SHP77 (cell line): ENCODE measurements at places on chromosomes 7 and 10.

DNA sequence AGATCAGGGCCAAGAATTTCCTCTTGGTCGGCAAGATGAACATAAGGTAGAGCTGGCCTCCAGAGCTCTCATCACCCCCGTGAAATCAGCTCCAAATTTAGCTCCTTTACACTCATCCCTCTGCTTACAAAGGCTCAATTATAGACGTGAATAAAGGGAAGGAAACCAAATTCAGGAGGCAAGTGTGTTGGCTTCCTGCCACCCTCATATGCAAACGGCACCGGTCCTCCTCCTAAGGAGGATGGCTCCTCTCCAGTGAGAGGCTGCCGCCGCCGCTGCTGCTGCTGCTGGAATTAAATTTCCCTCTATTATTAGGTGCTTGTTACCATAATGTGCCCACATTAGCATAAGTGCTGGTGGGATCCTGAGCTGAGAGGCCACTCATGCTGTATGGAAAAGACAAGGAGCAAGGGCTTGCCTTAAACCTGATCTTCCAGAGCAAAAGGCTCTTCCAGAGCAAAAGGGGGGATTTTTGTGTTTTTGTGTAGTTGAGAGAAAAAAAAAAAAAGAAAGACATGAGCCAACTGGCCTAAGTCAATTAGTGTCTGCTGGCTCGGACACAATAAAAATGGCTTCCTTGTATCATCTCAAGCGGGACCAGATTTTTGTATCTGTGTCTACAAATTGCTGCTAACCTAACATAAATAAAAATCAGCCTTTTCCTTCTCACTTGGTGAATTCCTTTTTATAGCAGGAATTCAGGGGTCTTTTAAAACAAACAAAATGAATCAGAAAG, 68.4 kb downstream of the CDHR3 start:
- DNase-seq: no peak

DNA sequence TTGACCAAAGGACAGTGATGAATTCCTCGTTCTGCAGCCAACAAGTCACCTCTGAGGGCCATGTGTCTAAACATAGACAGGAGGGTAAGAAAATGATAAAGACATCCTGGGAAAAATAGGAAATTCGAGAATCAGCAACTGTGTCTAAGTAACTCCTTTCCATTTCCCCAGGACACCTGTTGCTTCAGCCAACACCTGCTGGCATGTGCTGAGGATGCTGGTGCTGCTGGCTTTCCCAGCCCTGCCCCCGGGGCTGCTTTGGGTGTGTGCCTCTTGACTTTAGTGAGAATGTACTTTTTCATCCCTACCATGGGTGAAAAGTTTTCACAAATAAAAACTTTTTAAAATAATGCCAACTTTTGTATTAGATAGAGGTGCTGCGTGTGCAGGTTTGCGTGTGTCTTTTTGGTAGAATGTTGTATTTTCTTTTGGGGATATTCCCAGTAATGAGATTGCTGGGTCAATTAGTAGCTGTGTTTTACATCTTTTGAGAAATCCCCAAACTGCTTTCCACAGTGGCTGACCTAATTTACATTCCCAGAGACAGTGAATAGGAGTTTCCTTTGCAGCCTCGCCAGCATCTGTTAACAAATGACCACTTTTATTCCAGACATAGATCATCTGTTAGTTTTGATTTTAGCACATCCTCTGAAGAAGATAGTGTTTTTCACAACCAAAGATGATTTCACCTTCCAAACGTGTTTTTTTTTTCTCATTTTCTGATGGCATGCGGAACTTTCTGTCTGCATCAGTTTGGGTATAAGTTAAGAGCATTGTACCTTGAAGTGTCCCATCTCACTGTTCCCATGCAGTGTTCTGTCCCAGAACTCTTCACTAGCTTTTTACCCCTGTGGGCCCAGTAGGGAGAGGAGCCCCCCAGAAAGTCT, 104.2 kb upstream of the ACBD5 start:
- no peak for DNase-seq

- DNase-seq: no peak
Observed at GRCh38 chr7:44643206-44643605, 36.8 kb downstream of the OGDH start.

GRCh38 chr10:87615856-87616255, 43.8 kb upstream of the PAPSS2 start:
- no peak for DNase-seq

GRCh38 chr10:136465-136762, 1.2 kb downstream of the ZMYND11 start:
- no peak for DNase-seq

- no peak for DNase-seq
Observed at GRCh38 chr10:71433768-71434744, 37.3 kb downstream of the CDH23 start.

DNA sequence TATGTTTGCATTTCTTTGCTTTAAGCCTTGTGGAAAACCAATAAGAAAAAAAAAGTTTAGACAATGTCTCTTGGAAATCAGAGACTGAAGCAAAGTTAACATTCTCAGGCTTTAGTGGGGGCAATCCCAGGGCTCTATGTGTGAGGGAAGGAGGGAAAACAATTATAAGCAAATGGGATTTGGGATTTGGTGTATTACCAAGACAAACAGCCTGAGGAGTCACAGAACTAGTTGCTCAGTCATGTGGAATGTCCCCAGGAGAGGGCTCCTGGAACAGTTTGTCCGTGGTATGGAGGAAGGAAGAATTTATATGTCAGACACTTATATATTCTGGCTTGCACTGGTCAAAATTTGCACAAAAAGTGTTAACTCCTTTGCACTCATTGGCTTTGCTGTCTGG, 562.9 kb upstream of the TPK1 start:
- DNase-seq: no peak

DNA sequence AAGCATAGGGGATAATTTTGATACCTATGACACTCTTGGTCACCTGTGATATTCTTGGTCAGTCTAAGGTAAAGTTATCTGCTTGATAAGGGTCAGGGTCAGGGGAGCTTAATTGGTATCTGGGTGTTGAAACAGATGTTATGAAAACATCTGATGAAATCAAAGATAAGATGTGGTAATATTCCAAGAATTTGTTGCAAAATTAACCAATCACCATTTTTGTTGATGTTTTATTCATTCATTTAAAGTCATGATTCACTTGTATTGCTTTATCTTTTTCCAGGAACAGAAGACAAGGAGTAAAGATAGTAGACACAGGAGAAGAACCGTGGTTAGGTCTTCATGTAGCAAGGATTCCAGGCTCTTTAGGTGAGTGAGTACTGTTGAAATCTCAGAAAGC, 103.1 kb downstream of the SEMA3C start:
- DNase-seq: no peak

GRCh38 chr10:79021331-79021907, 47.3 kb upstream of the ZMIZ1 start:
- no peak for DNase-seq

GRCh38 chr7:74025730-74026129, 2.2 kb upstream of the ELN start:
- DNase-seq: no peak

GRCh38 chr10:48945441-48946130, 5.9 kb upstream of the LRRC18 start:
- no peak for DNase-seq

DNA sequence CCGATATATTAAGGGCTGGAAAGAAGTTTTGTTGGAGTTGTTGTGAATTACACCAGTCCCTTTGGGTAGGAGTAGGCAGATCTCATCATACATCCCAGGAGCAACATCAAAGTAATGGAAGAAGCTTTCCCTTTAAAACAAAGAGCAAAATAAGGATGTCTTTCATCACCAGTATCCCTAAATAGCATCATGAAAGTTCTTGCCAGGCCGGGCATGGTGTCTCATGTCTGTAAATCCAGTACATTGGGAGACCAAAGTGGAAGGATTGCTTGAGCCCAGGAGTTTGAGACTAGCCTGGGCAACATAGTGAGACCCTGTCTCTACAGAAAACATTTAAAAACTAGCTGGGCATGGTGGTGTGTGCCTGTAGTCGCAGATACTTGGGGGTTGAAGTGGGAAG, 38.7 kb downstream of the LRRC20 start:
- no peak for DNase-seq

- DNase-seq: no peak
Observed at GRCh38 chr7:121202834-121203233, 126.0 kb upstream of the WNT16 start.

GRCh38 chr7:91127959-91128358, 136.3 kb upstream of the FZD1 start:
- no peak for DNase-seq

GRCh38 chr7:24521917-24522623, 51.2 kb upstream of the PALS2 start:
- no peak for DNase-seq

- DNase-seq: no peak
Observed at GRCh38 chr10:68665841-68666240, 55.2 kb upstream of the CCAR1 start.

- no peak for DNase-seq
Observed at GRCh38 chr10:125144693-125145623, 15.4 kb downstream of the CTBP2 start.

DNA sequence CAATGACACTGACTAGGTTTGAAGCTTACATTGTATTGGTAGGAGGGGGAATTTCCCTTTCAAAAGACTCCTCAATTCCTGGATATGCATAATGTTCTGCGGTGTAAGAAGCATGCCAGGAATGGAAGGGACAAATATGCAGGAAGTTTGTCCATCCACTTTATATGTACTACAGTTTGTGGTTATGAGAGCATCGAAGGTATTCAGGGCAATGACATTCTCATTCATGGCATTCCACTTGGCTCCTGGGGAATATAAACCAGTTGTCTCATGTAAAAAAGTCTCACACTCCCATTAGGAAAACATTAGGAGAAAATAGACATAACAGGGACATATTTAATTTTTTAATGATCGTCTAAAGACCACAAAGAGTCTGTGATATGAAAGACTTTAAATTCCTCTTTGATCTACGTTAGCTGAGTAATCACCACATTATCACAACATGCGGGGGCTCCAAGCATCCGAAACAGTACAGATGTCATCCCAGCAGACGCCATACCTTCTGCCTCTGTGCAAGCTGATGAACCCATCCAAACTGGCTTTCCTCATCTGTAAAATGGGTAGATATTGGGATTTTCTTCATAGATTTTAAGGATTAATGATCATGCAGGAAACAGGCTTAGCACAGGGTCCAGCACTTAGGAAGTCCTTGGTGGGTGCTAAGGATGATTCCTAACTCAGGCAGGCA, 675.3 kb downstream of the INHBA start:
- no peak for DNase-seq

DNA sequence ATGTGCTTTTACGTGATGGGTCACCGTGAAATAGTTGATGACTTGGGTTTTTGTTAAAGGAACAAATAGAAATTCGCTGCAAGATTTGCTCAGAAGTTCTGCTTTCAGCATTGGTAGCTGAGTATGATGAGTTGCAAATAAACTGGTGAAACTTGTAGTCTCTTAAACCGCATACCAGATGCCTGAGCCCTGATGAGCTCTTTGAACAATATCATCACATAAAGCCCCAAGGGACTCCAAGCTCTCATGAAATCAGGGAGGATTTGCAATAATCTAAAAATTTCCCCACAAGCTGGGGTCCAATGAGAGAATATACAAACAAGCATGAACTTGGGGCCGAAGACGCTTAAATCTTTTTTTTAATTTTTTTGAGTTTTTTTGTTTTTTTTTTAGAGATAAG, 312.4 kb downstream of the CALN1 start:
- no peak for DNase-seq

DNA sequence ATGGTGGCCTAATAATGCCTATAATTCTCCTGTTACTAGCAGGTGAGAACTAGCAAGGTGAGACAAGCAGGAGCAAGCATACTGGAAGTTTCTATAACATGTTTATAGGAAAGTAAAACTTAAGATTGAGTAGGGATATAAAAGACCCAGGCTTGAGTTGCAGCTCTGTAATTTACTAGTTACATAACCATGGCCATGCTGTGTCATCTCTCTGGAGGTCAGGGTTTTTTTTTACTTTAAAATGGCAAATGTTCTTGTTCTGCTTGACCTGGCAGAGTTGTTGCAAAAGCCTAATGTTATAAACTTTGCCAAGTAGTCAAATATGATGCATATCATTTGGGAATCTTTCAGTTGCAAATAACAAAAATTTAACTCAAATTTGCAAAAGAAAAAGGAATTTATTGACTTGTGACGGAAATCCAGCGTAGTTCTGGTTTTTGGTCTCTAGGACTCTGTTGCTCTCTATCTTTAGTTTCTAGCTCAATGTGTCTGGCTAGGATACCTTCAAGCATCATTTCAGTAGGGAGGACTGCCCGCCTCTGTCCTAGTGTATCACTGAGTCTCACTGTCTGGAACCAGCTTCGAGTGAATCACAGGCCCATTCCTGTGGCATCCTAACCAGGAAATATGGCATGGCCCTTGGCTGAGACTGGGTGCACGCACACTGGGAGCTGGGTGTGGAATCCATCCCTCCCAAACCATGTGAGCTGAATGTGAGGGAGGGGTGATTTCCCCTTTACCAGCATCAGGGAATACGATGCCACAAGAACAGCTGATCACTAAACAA, 67.9 kb downstream of the ADAM22 start:
- DNase-seq: no peak

GRCh38 chr7:16753932-16754855, 639 bp downstream of the TSPAN13 start:
- peak; percentile 76 for DNase-seq

DNA sequence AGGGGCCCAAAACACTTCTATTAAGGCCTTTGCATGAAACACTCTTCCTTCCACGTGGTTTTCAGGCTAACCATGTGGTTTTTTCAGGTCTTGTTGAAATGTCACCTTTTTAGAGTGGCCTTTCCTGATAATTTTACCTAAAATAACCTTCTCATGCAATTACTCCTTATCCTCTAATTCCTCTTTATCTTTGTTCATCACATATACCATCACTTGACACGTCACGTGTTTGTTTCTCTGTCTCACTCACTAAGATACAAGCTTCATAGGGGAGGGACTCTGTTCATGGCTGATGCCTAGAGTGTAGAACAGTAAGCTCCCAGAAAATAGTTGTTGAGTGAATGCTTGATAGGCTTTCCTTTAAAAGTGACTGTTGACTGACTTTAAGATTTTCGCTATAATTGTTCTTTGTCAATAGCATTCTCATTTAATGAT, 63.7 kb downstream of the ST7 start:
- DNase-seq: peak; percentile 46

DNA sequence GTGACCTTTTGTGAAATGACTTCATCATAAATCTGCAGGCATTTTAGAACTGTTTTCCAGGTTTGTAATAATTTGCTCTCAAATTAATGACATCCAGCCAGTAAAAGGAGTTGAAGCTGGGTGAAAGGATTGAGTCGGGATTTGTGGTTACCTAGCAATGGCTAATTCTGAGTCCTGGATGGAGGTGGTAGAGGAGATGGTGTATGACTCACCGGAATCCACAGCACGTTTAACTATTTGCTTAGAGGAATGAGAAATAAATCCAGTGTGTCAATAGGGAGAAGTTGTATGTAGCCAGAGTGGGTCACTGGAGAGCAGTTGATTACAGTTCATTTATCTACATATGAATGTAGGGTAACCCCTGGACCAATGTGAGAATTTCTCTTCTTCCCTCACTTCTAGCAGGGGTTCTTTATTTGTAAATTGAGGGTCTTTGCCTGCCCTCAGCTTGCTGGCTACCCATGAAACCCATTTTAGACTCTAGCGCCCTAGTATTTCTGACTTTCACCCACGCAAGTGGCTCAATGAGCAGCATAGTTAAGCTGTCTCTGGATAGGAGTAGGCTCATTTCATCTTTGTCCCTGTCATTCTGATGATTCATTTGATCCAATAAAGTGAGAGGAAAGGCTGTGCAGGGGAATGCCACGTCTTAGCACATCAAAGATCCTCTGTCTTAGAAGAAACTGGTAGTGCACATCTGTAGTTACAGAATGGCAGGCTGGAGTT, 547.8 kb downstream of the SORCS3 start:
- no peak for DNase-seq

- DNase-seq: no peak
Observed at GRCh38 chr7:122135275-122135674, 8.8 kb downstream of the AASS start.
